HAP-1 (cell line): ENCODE measurements at places on chromosomes 1 and 21.

DNA sequence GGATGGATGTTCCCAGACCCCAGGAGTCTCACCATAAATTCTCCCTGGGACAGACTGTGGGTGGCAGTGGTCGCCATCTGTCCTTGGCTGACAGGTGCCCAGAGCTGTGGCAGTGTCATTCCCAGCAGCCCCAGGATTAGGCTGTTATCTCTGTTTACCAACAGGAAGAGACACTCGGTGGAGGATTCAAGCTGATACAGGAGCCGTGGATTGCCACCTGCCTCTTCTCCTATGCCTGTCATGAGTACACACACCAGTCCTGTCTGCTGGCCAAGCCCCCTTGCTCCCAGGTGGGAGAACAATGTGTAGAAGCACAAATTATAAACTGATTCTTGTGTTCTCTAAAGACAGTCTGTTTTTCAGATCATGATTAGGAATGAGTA lies 152.6 kb downstream of the ETS2 start:
- no peak for DNase-seq

DNA sequence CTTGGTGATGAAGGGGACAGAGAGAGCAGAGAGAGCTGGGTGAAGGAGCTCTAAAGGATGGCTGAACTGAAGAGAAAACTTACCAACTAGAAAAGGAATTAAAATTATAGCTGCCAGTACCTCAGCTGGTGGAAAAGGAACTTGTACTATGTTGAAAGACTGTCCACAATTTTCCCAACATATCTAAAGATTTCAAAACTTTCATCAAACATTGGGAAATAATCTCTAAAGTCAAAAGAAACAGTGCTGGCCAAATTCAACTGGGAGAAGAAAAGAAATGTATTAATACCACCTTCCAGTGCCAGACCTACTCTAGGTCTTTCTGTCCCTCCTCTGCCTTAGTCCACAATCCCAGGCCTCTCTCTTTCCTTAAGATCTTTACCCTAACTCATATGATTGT lies 6.1 kb downstream of the SMG5 start:
- DNase-seq, result no peak

DNA sequence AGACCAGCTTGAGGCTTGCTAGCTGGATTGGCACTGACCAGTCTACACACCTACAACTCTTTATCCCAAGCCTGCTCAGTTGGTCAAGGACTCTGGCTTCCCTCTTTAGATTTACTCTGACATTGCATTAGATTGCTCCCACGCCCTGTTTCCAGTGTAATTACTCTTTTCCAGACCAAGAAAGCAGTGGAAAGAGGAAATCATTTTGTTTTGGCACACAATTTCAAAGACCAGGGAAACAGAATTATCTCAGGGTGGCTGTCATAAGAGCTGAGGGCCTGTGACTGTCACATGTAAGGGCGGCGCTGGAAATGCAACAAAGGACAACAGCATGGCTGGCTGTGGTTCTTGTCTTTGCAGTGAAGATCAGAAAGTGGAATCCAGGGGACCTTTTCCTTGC lies 302.7 kb downstream of the HHAT start:
- no peak for DNase-seq

DNA sequence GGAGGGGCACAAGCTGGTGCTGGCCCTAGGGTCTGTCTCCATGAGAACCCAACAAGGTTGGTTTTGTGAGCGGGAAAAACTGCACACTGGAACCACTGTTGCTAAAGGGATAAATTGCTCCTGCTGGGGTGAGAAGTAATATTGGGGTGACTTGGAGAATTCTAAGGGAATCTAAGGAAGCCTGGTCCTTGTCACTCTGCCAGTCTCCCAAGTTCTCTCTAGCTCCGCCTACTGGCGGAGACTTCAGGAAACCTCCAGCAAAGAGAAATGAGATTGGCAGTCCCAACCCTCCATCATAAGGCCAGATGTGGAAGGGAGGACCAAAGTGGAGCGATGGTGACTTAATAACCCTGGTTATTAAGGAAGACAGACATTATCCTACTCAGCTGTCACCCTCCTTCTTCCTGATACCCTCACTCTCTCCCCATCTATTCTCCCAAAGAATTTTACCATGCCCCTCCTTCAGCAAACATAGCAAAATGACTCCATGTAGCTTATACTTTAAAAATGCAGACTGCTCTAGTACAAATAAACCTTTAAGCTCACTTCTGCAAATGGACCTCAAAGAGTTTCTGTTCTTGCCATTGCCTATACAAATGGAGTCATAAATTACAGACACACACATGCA lies 2.7 kb downstream of the LCE1F start:
- peak; percentile 11 for DNase-seq

DNA sequence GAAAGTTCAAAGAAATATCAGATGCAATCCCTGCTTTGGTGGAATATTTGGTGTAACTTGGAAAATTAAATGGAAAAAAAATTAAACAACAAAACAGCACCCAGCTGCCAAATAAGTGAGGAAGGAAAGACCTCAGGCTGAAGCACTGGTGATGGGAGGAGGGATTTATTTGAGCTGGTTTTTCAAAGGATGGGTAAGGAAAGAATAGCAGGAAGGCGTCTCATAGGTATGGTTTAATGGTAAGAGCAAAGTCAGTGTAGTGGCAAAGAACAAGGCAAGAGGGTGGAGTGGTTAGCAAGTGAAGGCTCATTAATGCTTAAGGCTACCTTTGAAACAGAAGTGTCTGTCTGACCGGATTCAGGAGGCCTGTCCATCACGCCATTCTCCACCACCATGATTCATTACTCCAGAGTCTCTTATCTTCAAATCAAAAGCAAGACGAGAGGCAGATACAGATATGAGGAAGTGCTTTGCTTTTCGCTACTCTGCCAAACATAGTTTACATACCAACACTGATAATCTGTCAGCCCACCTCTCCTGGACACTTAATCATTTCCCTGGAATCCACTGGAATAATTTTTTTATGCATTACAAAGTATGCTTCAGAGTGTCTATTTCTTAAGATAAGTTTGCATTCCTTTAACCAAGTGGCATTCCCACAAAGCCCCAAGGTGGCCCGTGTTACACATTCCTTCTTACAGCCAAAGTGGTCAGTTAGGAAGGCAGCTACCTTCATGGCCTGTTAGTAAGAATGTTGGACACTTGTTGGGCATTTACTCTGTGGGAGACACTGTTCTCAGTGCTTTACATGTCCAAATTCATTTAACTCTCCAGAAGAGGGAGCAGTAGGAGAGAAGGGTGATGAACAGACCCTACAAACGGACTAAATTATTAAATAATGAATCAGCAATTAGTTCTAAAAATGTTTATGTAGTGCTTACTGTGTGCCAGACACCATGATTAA lies 146.6 kb downstream of the ROR1 start:
- no peak for DNase-seq

DNA sequence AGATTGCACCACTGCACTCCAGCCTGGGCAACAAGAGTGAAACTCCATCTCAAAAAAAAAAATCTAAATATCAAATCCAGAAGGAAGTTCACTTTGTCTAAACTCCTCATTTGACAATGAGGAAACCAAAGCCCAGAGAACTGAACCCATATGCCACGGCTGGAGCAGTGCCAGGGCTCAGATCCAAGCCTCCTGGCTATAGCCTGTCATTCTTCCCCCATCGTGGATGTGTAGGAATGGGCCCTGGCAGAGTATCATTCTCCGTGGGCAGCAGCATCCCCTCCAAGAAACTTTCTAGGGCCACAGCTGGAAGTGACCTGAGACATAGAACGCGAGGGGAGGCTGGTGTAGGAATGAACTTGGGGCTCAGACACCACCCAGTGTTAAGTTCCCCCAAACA lies 47.2 kb downstream of the CAPN9 start:
- DNase-seq, result no peak

DNA sequence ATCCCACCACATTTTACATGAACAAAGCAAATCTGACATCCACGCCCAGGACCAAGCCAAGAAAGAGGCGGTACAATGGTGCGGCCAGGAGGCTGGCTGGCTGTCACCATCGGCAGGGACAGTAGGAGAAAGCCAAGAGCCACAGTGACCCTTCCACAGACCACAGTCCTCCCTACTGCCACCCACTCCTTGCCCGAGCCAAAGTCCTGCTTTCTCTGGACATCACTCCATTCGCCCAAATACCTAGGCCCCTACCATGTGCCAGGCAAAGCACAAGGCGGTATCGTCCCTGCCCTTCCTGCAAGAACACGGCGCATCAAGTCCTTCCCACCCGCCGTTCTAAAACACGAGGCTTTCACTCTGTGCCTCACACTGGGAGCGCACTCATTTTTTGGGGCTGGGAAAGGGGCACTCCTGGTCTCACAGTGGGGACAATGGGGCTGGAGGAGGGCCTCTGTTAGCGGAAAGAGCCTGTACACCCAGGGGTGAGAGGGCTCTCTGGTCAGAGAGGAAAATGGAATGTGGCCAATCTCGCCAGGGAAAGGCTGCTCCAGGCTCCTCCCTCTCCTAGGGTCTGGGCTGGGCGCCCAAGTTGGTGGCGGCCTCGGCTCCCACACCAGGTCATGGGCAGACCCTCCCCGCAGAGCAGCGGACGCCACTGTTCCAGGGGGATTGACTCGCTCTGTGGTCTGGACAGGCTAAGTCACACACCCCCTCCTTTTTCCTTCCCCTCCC lies 26.5 kb downstream of the SSBP3 start:
- no peak for DNase-seq

GRCh38 chr1:175918364-175918801 lies 175.0 kb upstream of the TNR start:
- DNase-seq, result no peak

- no peak for DNase-seq
Measured at GRCh38 chr1:201553496-201554189, 14.7 kb downstream of the NAV1 start.

- no peak for DNase-seq
Measured at GRCh38 chr1:29090937-29091618, 32.6 kb downstream of the TMEM200B start.

DNA sequence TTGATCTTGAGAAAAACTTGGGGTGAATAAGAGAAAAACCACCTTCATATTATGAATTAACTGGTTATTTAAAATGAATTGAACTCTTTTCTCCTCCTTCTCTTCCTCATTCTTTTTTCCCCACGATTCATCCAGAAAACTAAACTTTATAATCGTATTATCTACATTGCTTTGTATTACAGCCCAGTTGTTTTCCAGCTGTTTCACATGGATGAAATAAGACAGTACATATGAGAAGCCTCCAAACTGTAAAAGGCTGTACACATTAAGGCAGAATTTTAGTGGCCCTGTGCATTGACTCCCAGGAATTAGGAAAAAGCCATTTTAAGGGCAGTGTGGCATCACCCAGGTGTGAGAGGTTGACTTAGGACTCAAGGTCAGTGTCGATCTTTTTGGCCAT lies 80.3 kb upstream of the PGBD5 start:
- DNase-seq, result no peak

DNA sequence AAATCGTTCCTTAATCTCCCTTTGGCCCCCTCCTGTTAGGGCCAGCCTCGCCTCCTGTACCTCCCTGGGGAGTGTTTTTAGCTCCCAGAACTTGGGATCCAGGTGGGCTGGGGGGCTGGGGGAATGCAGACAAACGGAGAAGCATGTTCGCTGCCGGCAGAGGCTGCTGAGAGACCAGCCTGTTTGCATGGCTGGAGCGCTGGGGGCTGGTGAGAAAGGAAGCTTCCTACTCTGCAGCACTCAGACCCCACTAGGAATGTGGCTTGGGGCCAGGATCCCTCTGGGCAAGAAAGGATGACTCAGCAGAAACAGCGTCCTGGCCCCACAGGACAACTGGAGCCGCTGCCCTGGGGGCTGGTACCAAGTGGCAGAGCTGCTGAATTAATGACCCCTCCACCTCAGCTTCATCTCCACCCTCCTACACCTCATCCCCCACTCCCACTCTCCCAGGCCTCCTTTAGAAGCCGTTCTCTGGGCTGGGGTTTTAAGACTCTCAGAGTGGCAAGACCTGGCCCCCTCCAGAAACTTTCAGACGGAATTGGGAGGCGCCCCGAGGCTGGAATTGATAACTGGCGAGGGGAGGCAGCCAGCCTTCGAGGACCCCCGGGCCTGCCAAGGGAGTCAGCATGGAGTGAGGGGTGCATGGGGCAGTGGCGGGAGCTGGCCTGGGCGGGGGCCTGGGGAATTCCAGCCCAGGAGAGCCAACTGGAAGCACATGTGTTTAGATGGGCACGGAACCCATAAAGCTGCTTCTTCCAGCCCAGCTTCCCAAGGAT lies 28.5 kb upstream of the EPS8L3 start:
- DNase-seq, result peak; percentile 66

- no peak for DNase-seq
Measured at GRCh38 chr1:116356673-116357072, 16.4 kb upstream of the ATP1A1 start.

- peak; percentile 50 for DNase-seq
Measured at GRCh38 chr1:38858833-38859560, 575 bp downstream of the RRAGC start.

DNA sequence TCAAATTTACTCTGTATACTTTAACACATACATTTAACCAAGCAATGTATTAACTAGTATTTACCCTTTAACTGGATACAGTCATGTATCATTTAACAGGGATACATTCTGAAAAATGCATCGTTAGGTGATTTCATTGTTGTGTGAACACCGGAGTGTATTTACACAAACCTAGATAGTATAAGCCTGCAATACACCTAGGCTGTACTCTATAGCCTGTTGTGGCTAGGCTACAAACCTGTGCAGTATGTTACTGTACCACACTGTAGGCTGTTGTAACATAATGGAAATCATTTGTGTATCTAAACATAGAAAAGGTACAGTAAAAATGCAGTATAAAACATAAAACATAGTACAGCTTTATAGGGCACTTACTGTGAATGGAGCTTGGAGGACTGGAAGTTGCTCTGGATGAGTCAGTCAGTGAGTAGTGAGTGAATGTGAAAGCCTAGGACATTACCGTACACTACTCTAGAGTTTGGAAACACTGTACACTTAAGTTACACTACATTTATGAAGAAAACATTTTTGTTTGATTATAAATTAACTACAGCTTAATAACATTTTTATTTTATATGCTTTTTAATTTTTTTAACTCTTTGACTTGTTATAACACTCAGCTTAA lies 21.3 kb downstream of the RGS4 start:
- no peak for DNase-seq

GRCh38 chr21:36698385-36698980 lies 432 bp upstream of the SIM2 start:
- DNase-seq, result peak; percentile 28

- no peak for DNase-seq
Measured at GRCh38 chr1:229363723-229364122, 20.9 kb upstream of the CCSAP start.

GRCh38 chr1:27858949-27859576 lies 13.3 kb upstream of the THEMIS2 start:
- no peak for DNase-seq

GRCh38 chr1:28601696-28602095 lies 9.6 kb downstream of the RAB42 start:
- DNase-seq, result no peak

- DNase-seq, result peak; percentile 75
Measured at GRCh38 chr1:96722161-96722922, 758 bp downstream of the PTBP2 start.

DNA sequence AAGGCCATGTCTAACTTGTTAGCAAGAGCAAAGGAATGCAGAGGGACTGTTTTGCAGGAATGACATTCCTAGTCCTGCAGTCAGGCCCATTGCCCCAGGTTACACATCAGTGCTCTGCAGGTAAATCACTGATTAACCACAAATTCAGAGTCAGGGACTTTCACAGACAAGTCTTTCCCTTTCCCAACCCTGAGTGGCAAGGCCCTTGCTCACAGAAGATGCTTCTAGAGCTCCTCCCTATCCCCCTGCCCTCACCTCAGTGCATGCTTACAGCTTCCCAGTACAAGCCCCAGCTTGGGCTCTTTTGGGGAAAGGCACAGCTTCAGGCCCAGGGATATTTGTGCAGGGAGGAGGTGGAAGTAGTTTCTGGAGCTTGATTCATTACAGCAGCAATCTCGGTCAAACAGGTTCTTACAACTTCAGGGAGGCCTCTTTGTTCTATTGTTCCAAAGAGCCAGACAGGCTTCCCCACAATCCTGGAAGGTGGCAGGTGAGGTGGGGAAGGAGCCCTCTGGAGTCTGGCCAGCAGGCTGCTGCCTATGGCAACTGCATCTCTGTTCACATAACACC lies 53.9 kb downstream of the CASQ2 start:
- DNase-seq, result no peak
